ENCODE measurements at places on chromosomes 3 and 15.

- no peak for DNase-seq
These were observed 58.8 kb downstream of the ARHGAP31 start for GRCh38 chr3:119352863-119353527.

- no peak for DNase-seq
These were observed 23.1 kb downstream of the RIOX2 start for GRCh38 chr3:97949110-97949485.

GRCh38 chr15:92877000-92877399, 23.1 kb upstream of the CHD2 start:
- no peak for DNase-seq

DNA sequence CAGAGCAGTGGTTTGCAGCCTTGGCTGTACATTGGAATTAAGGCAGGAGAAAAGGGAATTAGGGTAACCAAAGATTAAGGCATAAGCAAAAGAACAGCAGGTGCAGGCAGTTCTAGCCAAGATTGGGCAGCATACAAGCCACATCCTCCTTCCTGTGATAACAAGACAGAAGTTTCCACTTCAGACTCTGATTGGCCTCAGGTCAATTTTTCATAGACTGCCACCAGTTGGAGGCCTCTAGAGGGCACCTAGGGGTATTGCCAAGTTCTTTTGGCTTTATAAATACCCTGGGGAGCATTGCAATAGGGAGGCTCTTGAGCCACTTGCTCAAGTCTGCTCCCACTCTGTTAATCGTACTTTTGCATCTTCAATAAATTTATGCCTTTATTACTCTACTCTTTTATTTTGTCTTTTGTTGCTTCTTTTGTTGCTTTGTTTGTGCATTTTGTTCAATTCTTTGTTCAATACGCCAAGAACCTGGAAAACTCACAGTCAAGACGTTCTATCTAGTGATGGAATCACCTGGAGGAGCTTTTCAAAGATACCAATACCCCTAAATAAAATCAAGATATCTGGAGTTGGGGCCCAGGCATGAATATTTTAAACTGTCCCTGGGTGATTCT, 32.2 kb upstream of the FMN1 start:
- peak; percentile 92 for DNase-seq

DNA sequence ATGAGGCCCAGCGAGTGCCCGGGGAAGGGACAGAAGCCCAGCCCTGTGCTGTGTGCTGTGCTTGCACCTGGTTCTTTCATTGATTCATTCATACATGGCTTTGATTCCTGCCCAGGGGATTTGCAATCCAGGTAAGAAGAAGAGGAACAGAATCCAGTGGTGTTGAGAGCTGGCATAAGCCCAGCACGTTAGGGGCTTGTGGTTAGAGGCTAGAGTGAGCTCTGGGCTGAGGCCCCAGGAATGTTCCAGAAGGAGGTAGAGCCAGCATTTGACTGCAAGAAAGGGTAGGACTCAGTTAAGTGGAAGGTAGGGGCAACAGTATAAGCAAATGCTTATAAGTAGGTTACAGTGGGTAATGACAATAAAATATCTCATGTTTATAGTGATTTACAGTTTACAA, 2.3 kb downstream of the VWA5B2 start:
- DNase-seq = no peak

DNA sequence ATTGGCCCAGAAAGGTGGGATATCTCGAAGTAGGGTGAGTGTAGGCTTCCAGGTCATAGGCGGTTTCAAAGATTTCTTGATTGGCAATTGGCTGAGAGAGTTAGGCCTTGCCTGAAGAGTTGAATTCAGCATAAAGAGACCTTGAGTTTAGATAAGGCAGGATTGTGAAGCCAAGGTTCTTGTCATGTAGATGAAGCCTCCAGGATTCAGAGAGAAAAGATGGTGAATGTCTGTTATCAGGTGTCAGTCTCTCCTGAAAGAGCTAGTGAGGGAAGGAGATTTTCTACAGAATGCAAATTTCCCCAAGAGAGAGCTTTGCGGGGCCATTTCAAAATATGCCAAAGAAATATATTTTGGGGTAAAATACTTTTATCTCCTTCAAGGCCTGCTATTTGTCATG, 217.0 kb upstream of the TLE3 start:
- no peak for DNase-seq

- no peak for DNase-seq
These were observed 246.1 kb upstream of the RASGRP1 start for GRCh38 chr15:38810686-38811085.

- no peak for DNase-seq
These were observed 33.5 kb downstream of the MLH1 start for GRCh38 chr3:37026851-37027250.

- no peak for DNase-seq
These were observed 725.9 kb downstream of the TUSC7 start for GRCh38 chr3:117435506-117435905.

- no peak for DNase-seq
These were observed 92.2 kb downstream of the NFKBIZ start for GRCh38 chr3:101941318-101942040.

DNA sequence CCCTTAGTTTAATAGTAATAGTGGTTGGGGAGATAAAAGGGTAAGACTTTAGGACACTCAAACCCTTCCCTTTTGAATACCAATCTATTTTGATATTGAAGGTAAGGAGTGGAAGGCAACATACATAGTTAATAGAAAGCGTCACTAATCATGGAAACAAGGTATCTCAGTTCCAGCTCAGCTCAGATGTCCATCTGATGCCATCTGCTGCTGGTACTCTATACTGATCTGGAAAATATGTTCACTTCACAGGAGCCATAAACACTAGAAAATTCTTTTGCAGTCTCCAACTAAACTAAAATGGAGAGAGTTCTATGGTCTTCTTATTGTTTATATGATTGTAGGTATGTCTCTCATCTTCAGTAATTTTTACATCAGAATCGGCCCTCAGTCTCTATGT, 1777.1 kb downstream of the OTOL1 start:
- no peak for DNase-seq

DNA sequence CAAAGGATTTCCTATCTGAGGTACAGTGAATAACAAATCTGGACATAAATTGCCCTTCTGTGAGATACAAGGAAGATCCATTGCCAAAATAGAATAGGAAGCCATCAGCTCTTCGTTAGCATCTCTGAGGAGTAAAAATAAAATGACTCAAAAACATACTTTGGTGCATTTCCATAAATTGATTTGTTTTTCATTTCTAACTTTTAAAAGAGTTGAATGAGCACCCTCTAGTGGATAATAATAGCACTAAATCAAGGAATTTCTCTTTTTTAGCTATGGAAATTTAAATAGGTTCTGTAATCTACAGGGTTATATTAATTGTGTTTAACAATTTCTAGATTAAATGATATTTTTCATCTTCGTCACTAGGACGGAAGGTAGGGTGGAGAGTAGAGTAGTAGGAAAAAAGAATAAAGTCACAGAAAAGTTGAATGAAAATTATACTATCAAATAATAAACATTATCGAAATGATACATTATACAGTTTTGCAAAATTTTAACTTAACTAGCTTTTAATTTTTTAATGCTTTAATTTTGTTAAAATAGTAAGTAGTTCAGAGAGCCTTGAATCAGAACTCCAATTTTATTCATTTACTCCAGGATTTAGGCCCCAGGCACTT, 6.4 kb downstream of the NSUN3 start:
- DNase-seq = peak; percentile 32

- DNase-seq = peak; percentile 15
These were observed 534.5 kb upstream of the KCNMB2 start for GRCh38 chr3:178001670-178002101.

GRCh38 chr3:12175844-12176453, 17.2 kb upstream of the TIMP4 start:
- peak; percentile 27 for DNase-seq

GRCh38 chr15:79410237-79410636, 21.9 kb upstream of the MINAR1 start:
- no peak for DNase-seq

DNA sequence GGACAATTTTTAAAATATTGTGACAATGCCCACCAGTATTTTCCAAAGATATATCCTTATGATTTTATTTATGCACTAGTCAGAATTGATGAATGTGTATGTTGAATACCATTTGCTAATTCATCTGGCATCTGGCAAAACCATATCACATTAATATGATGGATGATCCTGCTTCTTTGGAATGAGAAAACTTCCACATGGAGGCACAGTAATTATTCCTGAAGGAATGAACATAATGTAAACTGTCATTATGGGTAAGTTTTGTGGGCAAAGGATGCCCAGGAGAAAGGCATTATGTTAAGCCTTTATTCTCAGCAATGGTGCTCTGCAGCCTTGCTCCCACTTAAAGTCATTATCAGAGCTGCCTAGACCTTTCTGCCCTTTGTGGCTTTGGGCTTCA, 113.0 kb upstream of the MME start:
- DNase-seq = no peak

- DNase-seq = no peak
These were observed 19.5 kb downstream of the SIAH2 start for GRCh38 chr3:150743508-150743907.

- no peak for DNase-seq
These were observed 19.9 kb downstream of the TATDN2 start for GRCh38 chr3:10268116-10268515.

GRCh38 chr3:104738271-104738670, 628.4 kb upstream of the ALCAM start:
- DNase-seq = no peak

DNA sequence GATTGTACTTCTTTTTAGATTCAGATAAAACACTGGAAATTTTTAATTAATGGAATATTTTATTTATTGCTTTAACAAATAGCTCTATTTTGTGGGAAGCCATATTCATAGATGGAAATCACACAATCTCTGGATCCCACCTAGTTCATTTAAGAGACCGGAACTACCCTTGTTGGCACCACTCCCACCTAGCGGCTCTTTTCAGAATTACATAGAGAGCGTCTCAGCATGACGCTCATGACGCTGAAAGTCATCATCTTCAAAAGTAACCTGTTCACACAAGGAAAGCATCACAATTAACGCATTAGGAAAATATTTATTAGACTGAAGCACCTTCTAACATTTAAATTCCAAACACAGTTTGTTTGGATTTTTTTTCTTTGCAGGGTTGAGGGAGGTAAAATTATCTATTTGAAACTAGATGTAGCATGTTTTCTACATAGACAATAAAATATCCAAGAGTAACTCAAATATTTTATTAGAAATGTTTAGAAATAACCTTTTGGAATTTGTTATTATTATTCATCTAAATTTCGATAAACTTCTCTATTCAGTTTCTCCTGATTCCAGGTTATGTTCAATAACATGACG, 214.9 kb upstream of the ARRDC4 start:
- peak; percentile 45 for DNase-seq

GRCh38 chr15:100570275-100570674, 31.7 kb downstream of the LINS1 start:
- no peak for DNase-seq

GRCh38 chr15:63519548-63520178, 15.3 kb downstream of the USP3 start:
- DNase-seq = no peak

DNA sequence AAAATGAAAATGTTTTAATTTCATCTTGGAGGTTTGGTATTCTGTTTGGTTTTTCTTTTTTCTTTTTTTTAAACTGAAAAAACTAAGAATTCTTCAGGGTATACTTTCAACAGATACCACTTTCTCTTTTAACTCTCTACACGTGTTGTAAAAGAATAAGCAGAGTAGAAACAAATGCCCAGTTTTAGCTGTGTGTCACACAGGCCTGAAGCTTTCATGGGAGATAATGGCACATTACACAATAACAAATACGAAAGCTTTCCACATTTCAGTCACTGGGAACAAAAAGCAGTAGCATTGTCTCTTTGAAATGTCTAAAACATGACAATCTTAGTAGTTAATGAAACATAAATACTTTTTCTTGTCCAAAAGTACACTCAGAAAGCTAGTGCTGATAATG, 818.5 kb downstream of the TBL1XR1 start:
- DNase-seq = no peak

GRCh38 chr15:62618432-62618831, 424.1 kb upstream of the TPM1 start:
- no peak for DNase-seq

GRCh38 chr3:122074621-122075265, 19.6 kb downstream of the CD86 start:
- DNase-seq = peak; percentile 66
